ENCODE measurements at places on chromosomes 12 and 14.

DNA sequence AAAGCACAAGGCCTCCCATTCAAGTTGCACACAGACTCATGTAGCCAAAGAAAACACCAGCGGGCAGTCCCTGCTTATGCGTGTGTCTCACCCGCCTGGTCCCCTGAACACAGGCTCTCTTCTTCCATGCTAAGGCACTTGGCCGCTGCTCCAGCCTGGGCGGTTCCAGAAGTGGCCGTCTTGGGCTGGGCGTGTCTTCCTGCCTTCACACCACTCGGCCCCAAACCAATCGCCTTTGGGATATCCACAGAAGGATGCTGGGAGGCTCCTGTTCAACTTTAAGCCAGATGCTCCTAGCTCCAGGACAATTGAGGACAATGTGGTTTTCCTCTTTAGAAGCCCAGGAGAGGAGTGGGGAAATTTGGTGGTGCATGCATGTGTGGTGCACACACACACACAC, 2.2 kb downstream of the SCARB1 start:
- no peak for DNase-seq

DNA sequence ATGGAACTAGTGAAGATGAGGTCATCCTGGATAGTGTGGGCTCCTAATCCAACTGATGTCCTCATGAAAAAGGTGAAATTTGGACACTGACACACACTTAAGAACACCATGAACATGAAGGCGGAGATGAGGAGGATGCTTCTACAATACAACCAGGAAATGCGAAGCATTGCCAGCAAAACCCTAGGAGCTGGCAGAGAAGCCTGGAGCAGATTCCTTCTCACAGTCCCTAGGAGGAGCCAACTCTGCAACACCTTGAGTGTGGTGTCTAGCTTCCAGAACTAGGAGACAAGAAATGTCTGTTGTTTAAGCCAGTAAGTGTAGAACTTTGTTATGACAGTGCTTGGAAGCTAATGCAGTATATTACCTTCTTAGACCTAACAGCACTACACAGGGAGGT, 191.9 kb upstream of the PWP1 start:
- no peak for DNase-seq

GRCh38 chr14:34324363-34324795, 137.7 kb downstream of the SPTSSA start:
- peak; percentile 14 for DNase-seq

GRCh38 chr14:54186821-54187763, 209.7 kb upstream of the CDKN3 start:
- no peak for DNase-seq

DNA sequence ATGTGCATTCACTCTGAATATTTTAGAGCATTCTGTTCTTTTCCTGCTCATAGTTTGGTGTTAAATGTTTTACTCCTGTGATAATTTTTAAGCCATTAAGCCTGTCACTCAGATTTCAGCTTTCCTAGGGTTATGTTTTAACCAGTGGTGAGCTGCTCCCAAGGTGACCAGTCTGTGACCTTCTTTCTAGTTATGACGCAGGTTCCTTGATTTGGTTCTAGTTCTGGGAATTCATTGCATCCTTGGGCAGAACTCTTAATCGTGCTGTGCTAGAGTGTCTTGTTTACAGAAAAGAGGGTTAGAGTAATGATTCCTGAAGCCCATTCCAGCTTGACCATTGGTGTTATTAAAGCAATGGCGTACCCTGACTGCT, 2.2 kb downstream of the GABARAPL1 start:
- DNase-seq = no peak

- no peak for DNase-seq
These were observed 1.1 kb upstream of the KRT77 start for GRCh38 chr12:52704464-52704863.

DNA sequence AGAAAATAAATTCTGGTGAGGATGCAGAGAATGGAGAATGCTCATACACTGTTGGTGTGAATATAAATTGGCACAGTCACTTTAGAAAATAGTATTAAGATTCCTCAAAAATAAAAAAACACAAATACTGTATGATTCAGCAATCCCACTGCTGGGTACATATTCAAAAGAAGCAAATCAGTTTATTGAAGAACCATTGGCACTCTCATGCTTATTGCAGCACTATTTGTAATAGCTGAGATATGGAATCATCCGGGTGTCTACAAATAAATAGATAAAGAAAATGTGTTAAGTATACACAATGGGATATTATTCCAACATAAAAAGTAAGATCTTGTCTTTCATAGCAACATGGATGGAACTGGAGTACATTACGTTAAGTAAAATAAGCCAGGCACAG, 579.4 kb upstream of the SEL1L start:
- DNase-seq = no peak

DNA sequence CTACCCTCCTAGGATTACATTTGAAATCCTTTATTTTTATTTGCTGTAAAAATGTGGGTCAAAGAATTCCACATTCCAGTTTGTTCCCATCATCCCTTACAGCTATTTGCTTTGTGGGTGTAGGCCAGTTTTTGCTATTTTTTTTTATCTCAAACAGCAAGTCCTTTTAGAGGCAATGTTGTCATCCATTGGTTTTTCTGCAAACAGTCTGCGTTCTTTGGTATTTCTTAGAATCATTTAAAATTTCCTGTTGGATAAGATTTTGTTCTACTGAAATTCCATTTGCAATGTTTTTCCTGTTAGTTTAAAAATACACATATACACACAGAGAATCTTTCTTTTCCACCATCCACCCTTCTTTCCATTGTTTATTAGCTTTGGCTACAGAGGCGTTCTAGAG, 53.3 kb upstream of the STK38L start:
- no peak for DNase-seq

GRCh38 chr12:42698213-42698612, 108.7 kb upstream of the PRICKLE1 start:
- no peak for DNase-seq

- DNase-seq = peak; percentile 61
These were observed 14.8 kb upstream of the EID3 start for GRCh38 chr12:104288635-104289274.

DNA sequence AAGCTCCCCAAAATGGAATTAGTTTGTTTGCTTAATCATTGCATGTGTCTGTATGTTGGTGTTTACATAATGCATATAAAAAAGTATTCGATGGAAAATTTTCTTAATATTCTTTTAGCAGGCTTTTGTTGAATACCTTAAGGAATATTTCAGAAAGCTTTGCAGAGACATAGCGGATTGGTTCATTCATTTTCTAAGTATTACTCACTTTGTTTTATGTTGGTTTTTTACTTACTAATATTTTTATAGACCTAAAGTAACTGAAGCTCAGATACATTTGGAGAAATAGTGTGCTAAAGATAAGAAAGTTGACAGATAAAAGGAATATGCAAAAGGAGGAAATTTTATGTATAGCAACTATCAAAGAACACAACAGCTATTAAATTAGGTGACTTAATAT, 191.0 kb downstream of the ERC1 start:
- no peak for DNase-seq

- no peak for DNase-seq
These were observed 1090.5 kb downstream of the TRHDE start for GRCh38 chr12:73362666-73363065.

GRCh38 chr14:38973083-38973700, 129.8 kb downstream of the SEC23A start:
- no peak for DNase-seq

GRCh38 chr14:80754696-80755095, 186.8 kb downstream of the CEP128 start:
- no peak for DNase-seq

DNA sequence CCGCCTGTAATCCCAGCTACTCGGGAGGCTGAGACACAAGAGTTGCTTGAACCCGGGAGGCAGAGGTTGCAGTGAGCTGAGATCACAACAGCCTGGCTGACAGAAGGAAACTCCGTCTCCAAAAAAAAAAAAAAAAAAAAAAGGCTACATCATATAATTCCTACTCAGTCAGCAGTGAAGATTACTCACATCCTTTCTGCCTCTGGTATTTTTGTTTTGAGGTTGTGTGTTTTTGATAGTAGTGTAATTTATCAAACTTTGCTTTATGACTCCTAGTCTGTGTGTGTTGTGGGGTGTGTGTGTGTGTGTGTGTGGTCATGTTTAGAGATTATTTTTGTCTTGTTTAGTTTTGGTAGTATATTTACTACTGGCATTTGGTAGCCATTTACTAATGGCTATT, 29.8 kb upstream of the DLGAP5 start:
- no peak for DNase-seq

- no peak for DNase-seq
These were observed 79.8 kb downstream of the MYRFL start for GRCh38 chr12:69904777-69905176.

DNA sequence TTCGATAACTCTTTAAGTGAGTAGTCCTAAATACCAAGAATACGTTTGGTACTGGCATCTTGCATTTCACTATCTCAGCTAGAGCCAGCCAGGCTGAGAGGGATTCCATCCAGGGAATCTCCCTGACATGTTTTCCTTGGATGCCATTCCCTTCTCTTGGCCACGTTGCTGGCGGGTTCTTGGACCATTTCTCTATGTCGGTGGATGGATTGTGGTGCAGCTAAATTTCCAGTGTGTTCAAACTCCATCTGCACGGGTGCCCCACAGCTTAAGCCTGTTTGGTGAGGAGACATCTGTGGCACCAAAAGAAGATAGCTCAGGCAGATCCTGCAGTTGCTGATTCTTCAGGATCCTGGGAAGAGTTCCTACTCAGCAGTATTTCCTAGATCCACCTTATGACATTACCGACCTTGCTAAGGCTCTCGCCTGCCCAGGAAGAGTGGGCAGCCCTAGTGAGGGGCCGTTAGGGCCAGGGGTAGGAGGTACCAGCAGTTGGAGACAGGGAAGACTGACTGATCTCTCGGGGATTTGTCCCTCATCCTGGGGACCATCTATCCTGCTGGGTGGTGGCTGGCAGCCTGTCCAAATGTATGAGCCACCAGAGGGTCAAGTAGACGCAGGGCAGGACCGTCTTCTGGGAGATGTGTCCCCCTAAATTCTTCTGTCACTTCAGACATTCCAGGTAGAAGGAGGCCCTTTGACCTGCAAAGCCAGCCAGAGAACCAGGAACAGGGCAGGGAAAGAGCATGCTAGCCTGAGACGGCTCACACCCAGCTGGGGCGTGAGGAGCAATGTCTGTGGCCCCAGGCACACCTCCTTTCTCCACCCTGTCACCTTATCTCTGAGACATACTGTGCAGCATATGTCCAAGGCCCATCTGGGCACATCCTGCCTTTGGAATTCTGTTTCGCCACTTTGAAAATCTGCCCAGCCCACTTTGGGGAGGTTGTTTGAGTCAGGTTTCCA, 72.6 kb upstream of the CAPRIN2 start:
- no peak for DNase-seq

- no peak for DNase-seq
These were observed 65.3 kb downstream of the CACNA1C start for GRCh38 chr12:2118061-2118460.

DNA sequence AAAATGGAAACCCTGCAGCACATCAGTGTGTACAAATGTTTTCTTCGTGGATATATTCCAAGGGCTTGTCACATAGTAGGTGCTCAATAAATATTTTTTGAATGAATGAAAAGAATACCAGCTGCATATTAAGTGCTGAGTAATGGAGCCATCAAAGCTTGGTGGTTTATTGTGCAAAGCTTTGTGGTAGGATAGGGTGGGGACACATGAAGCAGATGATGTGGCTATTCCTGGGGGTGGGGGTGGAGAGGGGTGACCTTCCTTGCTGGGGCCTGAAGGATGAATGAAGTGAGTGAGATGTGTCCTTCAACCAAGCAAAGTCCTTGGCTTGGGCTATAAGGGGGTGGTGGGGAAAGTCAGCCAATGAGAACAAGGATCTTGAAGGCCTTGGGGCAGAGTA, 4.3 kb upstream of the KRT81 start:
- DNase-seq = no peak

- DNase-seq = no peak
These were observed 495.3 kb downstream of the NELL2 start for GRCh38 chr12:44380861-44381260.

GRCh38 chr12:42967850-42968249, 378.3 kb upstream of the PRICKLE1 start:
- DNase-seq = no peak

DNA sequence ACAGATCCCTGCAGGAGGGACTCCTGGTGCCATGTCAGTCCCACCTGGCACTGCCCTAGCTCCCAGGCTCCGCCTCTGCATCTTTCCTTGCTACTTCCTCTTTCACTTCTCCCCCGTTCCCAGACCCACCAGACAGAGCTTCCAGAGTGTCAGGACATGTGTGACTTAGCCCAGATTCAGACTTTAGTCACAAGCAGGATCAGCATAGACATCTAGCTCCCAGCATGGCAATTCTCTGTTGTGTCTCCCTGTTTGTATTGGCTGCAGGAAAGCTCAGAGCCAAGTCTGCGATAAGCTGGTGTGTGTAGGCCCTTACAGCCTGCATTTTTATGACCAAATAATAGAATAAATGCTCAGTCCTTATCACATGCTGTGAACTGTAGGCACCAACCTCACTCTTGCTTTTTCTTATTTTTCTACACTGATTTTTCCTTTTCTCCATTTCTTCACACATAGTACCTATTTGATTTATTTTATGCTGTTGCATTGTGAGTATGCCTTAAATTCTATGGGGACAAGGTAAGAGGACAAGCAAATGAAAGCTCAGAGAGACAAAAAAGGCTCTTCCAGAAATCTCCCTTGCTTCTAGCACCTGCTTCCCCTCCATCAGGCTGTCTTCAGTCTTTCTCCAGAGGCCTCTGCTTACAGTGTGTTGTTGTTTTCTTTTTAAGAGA, 5.9 kb downstream of the DHRS2 start:
- DNase-seq = no peak

DNA sequence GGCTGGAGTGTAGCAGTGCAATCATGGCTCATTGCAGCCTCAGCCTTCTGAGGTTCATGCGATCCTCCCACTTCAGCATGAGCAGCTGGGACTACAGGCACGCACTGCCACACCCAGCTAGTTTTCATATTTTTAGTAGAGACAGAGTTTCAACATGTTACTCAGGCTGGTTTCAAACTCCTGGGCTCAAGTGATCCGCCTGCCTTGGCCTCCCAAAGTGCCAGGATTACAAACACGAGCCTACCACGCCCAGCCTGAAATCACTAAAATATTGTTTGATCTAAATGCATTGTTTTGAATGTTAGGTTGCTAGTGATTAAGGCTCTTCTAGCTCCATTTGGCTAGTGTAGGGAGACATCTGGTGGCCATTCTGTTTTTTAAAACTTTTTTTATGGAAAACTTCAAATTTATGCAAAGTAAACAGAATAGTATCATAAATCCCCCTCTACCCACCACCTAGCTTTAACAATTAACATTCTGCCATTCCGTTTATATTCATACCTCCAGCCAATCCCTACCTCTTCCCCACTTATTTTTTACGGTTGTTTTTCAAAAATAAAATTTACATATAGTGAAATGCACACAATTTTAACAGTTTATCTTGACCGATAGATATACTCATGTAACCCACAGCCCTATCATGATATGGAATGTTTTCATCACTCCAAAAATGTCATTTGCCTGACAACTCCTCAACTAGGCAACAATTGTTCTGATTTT, 37.8 kb downstream of the MYO1H start:
- no peak for DNase-seq

GRCh38 chr12:29032446-29032845, 116.6 kb upstream of the FAR2 start:
- no peak for DNase-seq

DNA sequence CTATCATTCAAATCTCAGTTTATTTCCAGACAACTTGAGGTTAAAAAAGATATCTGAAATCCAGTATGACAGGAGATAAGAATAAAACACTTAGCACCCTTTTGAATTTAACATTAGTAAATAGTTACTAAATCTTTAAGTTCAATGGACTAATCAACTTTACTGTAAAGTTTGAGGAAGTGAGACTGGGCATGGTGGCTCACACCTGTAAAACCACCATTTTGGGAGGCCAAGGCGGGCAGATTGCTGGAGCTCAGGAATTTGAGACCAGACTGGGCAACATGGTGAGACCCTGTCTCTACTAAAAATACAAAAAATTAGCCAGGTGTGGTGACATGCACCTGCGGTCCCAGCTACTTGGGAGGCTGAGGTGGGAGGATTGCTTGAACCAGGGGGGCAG, 40.3 kb upstream of the CERS5 start:
- no peak for DNase-seq

Measured in NCI-H1930 (cell line).